ENCODE measurements at places on chromosomes 7 and 10.
A peak's percentile ranks its signal among the peaks of the same experiment; 100 is the strongest.

GRCh38 chr10:48894911-48895802 lies 44.5 kb downstream of the LRRC18 start:
- no peak for DNase-seq

DNA sequence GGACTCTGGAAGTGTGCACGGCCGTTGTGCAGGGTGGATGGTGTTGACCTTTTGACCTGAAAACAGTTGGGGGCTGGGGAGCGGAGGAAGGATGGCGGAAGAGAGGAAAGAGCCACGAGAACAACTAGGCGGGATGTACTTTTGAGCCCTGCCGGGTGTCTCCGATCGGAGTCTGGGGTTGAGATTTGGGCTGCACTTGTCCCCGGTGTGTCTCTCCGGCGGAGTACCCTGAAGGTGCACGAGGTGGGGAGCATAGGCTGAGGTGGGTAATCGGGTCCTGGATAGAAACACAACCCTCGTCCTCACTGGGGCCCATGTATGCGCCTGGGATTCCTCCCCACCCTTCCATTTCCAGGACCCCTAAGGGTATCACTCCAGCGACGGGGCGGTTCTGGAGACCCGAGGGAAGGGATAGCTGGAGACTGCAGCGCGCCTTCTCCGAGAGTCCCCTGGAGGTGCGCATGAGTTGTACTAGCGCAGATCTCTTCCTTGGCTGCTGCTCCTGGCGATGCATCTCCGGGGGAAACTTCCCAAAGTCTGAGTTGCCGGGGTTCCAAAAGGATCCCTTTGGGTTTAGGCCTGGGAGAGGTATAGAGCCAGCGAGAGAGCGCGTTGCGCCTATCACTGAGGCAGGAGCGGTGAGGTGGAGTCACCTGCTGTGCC lies 4.6 kb upstream of the HMX2 start:
- DNase-seq = no peak

DNA sequence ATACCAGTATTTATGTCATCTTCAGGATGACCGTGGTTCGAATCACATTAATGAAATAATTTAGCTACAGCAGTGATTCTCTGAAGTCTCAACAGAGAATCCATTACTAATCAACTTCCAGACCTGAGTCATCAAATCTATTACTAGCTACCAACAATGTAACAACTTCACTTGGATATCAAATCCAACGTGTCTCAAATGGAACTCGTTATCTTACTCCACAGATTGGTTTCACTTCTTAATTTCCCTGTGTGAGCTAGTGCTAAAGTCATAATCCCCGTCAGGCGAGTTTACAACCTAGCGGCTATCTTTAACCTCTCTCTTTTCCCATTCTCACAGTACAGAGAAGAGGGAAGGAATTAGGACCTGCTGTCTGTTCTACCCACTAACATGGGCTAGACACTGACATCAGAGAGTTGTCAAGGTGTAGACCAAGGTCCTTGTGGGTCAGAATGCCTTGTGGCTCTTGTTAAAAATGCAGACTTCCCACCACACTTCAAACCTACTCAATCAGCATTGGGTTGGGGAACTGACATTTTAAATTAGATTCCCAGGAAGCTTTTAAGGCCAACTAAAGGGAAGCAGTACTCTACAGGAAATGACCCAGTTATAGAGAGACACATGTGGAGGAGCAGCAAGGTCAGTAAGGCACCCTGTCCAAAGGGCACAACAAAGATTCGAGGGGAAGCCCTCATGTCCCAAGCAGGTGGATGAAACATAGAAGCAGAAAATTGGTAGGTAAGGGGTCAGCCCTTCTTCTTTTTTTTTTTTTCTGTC lies 57.3 kb upstream of the GSAP start:
- DNase-seq = no peak

GRCh38 chr10:22795546-22795945 lies 81.2 kb upstream of the PIP4K2A start:
- no peak for DNase-seq

- DNase-seq = no peak
Observed at GRCh38 chr7:17725821-17726220, 214.5 kb downstream of the SNX13 start.

DNA sequence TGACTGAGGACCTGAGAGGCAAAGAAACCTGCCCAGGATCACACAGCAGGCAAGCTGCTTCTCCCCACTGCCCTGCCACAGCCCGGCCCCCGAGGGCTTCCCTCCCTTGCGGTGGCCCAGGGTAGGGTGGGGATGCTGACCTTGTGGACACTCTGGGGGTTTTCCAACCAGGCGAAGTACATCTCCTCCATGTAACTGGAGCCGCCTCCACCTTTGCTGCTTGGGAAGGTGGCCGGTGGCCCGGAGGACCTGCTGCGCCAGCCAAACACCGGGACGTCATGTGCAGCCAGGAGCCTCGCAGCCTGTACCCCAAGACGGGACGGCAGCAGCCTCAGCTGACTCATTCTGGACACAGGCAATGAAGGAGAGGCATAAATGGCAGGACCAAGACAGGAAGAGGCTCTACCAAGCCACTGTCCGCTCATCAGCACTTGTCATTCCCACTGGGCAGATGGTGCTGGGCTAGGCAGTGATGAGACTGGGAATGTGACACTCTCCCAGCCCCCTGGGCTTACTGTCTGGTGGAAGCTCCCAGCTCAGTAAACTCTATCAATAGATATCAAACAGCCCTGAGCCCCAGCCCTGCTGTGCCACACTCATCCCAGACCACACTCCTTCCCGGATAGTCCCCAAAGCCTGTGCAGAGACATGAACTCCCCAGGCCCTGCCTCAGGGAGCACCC lies 3.7 kb downstream of the OGDHL start:
- no peak for DNase-seq

DNA sequence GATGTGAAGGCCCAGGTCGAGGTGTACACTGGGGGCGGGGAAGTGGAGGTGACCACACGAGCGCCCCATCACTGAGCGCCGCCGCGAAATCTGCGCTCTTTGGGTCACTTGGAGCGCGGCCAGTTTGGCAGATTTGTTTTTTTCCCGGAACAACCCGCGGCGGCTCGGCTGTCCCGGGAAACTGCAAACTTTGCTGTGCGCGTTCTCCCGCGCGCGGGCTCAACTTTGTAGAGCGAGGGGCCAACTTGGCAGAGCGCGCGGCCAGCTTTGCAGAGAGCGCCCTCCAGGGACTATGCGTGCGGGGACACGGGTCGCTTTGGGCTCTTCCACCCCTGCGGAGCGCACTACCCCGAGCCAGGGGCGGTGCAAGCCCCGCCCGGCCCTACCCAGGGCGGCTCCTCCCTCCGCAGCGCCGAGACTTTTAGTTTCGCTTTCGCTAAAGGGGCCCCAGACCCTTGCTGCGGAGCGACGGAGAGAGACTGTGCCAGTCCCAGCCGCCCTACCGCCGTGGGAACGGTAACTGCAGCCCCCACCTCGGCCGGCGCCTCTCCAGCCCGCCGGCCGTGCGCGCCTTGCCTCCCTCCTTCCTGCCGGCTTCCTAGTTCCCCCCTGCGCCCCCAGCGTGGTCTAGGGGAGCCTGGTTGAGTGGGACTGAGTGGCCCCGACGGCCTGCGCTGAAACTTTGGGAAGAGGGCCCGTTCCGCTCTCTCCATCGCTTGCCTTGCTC lies at the start of gene CASP7:
Gene CASP7 (plus strand): TSS at position 450 of the 727 bp plus-strand sequence. CDS start 17,582 bp downstream, outside the sequence.
- peak; percentile 67 for DNase-seq

DNA sequence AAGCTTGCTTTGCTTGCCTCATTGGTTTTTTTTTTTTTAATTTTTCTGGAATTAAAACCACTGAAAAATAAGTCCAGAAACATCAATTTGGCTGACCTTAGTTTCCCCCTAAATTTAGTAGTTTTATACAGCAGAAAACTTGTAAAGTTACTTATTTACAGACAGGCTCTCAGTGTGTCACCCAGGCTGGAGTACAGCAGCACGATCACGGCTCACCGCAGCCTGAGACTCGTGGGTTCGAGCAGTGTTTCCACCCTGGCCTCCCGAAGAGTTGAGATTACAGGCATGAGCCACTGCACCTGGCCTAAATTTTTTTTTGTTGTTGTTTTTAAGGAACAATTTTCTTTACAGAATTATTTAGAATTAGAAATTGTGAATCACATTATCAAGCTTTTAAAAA lies 250.5 kb downstream of the SDK1 start:
- no peak for DNase-seq

DNA sequence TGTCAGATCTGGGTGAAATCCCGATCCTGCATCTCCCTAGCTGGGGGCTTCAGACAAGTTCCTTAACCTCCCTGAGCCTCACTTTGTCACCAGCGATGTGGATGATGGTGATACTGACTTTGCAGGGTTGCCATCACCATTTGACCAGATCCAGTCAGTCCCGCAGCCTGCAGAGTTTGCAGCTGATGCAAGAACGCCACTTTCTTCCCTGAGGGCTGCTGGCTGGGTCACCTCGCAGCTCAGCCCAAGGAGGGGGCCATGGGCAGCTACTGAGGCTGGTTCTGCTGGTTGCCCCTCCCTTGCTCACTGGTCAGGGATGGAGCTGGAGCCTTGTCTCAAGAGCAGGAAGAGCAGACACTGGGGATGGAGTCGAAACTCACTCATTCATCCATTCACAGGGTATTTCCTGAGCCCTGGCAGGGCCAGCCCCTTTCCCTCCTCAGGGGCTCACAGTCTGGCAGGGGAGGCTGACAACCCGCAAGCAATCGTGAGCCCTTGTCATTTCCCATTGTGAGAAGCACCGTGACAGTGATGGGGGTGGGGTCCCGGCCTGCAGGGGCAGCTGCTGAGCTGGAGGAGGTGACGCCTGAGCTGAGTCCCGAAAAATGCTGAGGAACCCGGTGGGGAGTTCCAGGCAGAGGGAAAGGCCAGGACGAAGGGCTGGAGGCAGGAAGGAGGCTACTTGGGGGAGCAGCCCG lies 111.1 kb upstream of the TCF7L2 start:
- no peak for DNase-seq
